PC-9 (cell line): ENCODE measurements at places on chromosomes 7 and 10. TPM values are rescaled to one million over a fixed set of nuclear protein-coding genes. Genes with fewer than 3 reads are reported as not detected.

- H3K4me1 ChIP-seq, result no peaks in the 10 kb centered on the region
- no peak overlapping the region for H3K27ac ChIP-seq
- H3K36me3 ChIP-seq, result no peaks in the 10 kb centered on the region
- no peak for DNase-seq
Measured at GRCh38 chr10:92790440-92790839, 57.9 kb upstream of the EXOC6 start.

DNA sequence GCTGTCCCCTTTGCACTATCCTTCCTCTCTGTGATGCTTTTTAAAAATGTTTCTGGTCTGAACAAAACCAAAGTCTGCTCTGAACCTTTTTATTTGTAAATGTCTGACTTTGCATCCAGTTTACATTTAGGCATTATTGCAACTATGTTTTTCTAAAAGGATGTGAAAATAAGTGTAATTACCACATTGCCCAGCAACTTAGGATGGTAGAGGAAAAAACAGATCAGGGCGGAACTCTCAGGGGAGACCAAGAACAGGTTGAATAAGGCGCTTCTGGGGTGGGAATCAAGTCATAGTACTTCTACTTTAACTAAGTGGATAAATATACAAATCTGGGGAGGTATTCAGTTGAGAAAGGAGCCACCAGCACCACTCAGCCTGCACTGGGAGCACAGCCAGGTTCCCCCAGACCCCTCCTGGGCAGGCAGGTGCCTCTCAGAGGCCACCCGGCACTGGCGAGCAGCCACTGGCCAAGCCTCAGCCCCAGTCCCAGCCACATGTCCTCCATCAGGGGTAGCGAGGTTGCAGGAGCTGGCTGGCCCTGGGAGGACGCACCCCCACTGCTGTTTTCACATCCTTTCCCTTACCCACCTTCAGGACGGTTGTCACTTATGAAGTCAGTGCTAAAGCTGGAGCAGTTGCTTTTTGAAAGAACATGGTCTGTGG, 11.4 kb upstream of the CSGALNACT2 start:
- H3K4me3 ChIP-seq, result no peak overlapping the region
- H3K36me3 ChIP-seq, result no peaks in the 10 kb centered on the region
- 0 out of 2 replicates have a peak, but pooled peaks cover 2% of the 10 kb centered on the region for H3K27me3 ChIP-seq
- peaks cover 15% of the 10 kb centered on the region for H3K4me1 ChIP-seq
- no peak overlapping the region for H3K27ac ChIP-seq

- no peak for DNase-seq
- H3K36me3 ChIP-seq, result no peaks in the 10 kb centered on the region
- H3K4me1 ChIP-seq, result 0 out of 2 replicates have a peak, but pooled peaks cover 4% of the 10 kb centered on the region
- H3K4me3 ChIP-seq, result no peak overlapping the region
- no peaks in the 10 kb centered on the region for H3K27me3 ChIP-seq
Measured at GRCh38 chr7:1087465-1087814, 473 bp upstream of the GPER1 start.

DNA sequence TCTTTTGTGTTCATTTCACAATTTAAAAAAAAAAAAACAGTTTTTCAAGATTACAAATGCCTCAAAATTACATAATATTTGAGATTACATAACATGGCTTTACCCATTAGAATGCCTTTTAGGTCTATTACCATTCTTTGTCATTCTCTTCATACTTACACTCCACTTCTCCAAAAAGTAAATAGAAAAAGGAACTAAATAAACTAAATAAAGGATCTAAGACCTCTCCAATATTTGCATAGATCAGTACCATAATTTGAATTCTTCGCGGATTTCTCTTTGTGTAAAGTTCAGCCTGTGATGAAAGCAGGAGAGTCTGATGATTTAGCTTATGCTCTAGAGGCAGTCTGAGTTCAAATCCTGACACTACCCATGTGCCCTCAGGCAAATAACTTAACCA, 56.4 kb upstream of the C1GALT1 start:
- H3K4me3 ChIP-seq, result no peak overlapping the region
- H3K4me1 ChIP-seq, result no peaks in the 10 kb centered on the region
- H3K27ac ChIP-seq, result no peak overlapping the region
- DNase-seq, result no peak
- H3K36me3 ChIP-seq, result no peaks in the 10 kb centered on the region

- H3K27ac ChIP-seq, result no peak overlapping the region
- H3K4me1 ChIP-seq, result no peaks in the 10 kb centered on the region
- no peak for DNase-seq
Measured at GRCh38 chr7:30584965-30585364, 9.7 kb upstream of the GARS1 start.

DNA sequence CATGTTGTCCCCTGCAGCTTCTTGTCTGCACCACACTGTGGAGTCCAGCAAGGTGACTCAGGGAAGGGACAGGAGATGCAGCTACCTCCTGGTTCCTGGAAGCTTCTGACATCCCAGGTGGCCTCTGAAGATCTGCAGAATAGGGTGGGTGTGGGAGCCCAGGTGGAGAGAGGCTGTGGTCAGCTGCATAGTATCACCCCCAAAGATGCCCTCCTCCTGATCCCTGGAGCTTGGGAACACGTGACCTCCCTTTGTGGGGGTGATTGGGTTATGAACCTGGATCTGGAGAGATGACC, 25.4 kb downstream of the CALML3 start:
- H3K36me3 ChIP-seq, result no peaks in the 10 kb centered on the region
- peaks cover 91% of the 10 kb centered on the region for H3K4me1 ChIP-seq
- H3K4me3 ChIP-seq, result peak overlapping the region; percentile 44; the same call in 1 of the 2 replicates
- DNase-seq, result peak; percentile 44

DNA sequence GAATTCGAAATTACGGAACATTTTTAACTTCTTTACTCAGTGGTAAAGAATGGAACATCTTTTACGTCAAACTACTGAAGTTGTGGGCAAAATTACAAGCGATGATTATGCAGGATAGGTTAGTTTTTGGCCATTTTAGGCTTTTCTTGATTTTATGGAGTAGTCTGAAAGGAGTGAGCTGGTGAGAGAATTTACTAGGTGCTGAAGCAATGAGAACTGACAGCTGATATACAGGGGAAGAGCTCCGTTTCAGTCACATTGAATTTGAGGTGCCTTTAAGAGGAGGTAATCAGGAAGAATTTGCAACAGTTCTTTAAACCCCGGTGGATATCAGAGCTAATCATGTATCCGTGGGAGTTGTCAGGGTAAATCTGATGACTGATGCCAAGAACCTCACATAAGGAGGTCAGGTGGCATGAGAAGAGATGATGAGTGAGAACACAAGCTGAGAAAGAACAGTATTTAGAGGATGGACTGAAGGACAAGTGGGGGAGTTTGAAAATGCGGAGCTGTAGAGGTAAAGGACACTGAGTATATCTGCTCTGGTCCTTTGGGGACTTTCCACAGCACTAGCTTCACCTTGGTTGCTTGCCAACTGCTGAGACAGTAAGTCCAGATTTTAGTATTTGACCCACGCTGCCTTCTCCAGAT, 104.3 kb downstream of the AHR start:
- H3K4me3 ChIP-seq, result no peak overlapping the region
- peaks cover 26% of the 10 kb centered on the region for H3K4me1 ChIP-seq
- H3K27ac ChIP-seq, result no peak overlapping the region
- DNase-seq, result no peak

- 0 out of 2 replicates have a peak overlapping the region, but pooled peaks have one; percentile 6 for H3K27ac ChIP-seq
- no peak for DNase-seq
- no peaks in the 10 kb centered on the region for H3K4me1 ChIP-seq
- H3K36me3 ChIP-seq, result peaks cover 92% of the 10 kb centered on the region
- H3K4me3 ChIP-seq, result no peak overlapping the region
Measured at GRCh38 chr7:106260136-106260561, 24.6 kb downstream of the NAMPT start.

DNA sequence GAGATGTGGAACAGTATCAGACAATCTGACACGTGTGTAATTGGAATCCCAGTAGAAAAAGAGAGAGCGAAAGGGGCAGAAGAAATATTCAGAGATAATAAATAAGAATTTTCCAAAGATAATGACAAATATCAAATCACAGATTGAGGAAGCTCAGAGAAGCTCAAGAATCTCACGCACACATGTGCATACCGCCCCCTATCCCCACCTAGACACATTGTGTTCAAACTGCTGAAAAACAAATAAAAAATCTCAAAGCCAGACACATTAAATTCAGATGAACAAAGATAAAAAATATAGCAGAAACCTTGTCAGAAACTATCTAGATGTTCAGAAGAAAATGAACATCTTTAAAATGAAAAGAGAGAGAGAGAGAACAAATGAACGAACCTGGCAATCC, 17.2 kb downstream of the SFR1 start:
- no peaks in the 10 kb centered on the region for H3K4me1 ChIP-seq
- no peaks in the 10 kb centered on the region for H3K27me3 ChIP-seq
- no peak overlapping the region for H3K4me3 ChIP-seq
- DNase-seq, result no peak

DNA sequence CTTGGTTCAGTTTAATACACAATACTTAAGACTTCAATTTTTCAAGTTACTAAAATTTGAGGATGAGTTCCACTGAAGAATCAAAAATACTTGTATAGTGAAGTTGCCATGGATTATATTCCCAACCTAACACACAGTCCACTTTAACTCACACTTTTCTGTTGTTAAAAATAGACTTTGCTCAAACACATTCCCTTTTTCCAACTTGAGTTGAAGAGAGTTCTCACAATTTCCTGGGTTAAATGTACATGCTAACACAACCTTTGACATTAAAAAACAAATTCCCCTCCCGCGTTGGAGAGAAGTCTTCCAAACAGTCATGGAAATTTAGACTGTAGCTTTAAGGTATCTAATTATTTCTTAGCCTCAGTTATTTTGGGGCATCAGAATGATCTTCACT, 27.1 kb downstream of the SKIDA1 start:
- H3K27me3 ChIP-seq, result no peaks in the 10 kb centered on the region
- no peaks in the 10 kb centered on the region for H3K36me3 ChIP-seq
- no peak overlapping the region for H3K27ac ChIP-seq
- peaks cover 6% of the 10 kb centered on the region for H3K4me1 ChIP-seq
- DNase-seq, result no peak

- peaks cover 88% of the 10 kb centered on the region for H3K27me3 ChIP-seq
- H3K4me3 ChIP-seq, result no peak overlapping the region
- no peak for DNase-seq
- H3K27ac ChIP-seq, result no peak overlapping the region
- H3K36me3 ChIP-seq, result no peaks in the 10 kb centered on the region
Measured at GRCh38 chr7:148436571-148436970, 154.0 kb upstream of the C7orf33 start.

DNA sequence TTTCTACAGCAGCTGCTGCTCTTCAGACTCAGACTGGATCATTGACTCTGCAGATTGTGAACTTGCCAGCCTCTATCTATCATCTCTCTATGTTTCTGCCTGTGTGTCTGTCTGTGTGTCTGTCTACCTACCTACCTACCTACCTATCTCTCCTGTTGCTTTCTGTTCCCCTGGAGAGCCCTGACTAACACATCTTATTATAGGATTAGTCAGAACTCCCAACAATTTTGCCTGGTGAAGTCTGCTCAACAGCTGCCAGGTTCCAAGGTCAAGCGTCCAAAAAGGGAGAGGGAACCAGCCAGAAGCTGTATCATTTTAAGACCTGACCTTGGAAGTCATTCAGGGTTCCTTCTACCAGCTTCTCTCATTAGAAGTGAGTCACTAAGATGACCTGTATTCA, 579.0 kb upstream of the DPP6 start:
- peaks cover 26% of the 10 kb centered on the region for H3K27me3 ChIP-seq
- H3K36me3 ChIP-seq, result no peaks in the 10 kb centered on the region
- no peaks in the 10 kb centered on the region for H3K4me1 ChIP-seq

DNA sequence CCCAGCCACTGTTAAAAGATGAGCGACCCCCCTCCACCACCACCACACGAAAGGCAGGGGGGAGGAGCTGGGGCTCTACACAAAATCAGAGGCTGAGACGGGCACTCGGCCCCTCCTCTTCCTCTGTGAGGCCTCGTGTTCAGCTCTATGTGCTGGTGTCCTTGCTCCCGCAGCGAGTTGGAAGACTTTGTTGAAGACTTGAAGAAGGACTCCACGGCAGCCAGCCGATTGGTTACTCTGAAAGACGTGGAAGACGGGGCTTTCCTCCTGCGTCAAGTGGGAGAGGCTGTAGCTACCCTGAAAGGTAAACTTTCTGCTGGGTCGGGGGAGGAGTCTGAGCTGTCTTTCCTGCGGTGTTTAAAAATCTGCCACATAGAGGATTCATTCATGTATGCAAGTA, 203.7 kb downstream of the ARHGAP21 start:
- H3K36me3 ChIP-seq, result no peaks in the 10 kb centered on the region; the same call in 1 of the 2 replicates
- DNase-seq, result no peak
- no peaks in the 10 kb centered on the region for H3K4me1 ChIP-seq
- no peak overlapping the region for H3K27ac ChIP-seq
- H3K27me3 ChIP-seq, result no peaks in the 10 kb centered on the region

DNA sequence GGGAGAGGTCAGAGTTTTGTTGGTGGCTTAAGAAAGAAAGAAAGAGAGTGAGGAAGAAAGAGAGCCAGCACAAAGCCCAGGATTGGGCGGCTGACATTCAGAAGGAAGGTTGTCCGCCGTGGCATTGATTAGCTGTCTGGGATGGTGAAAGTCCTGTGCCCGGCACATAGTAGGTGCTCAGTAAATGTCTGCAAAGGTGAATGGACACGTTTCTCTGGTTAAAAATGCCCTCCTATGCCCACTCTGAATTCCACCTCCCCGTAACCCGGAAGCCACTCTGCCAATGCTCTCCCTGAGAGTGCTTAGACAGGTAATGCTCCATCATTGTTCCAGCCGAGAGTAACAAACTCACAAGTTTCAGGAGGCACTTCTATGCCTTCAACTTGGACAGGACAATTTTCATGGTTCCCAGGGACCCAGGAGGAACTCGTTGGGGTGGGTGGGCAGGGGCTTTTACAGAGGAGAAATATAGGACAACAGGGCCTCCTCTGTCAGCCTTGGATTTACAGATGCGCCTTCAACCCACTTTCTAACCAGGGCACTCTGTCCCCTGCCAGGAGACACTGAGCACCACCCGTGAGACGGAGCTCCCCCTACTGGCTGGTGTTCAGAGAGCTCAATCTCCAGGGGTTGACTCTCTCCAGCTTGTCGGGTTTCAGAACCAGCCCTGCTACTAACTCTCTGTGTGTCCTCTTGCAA, 411.5 kb upstream of the ZMIZ1 start:
- peak; percentile 40 for DNase-seq
- peaks cover 13% of the 10 kb centered on the region for H3K4me1 ChIP-seq
- H3K4me3 ChIP-seq, result no peak overlapping the region
- peaks cover 6% of the 10 kb centered on the region; the same call in 1 of the 2 replicates for H3K27me3 ChIP-seq
- no peaks in the 10 kb centered on the region for H3K36me3 ChIP-seq
- no peak overlapping the region for H3K27ac ChIP-seq

GRCh38 chr10:110772454-110773025, 99.2 kb upstream of the PDCD4 start:
- H3K27me3 ChIP-seq, result no peaks in the 10 kb centered on the region
- H3K27ac ChIP-seq, result no peak overlapping the region
- H3K36me3 ChIP-seq, result no peaks in the 10 kb centered on the region
- peaks cover 23% of the 10 kb centered on the region for H3K4me1 ChIP-seq

- H3K27me3 ChIP-seq, result no peaks in the 10 kb centered on the region
- no peaks in the 10 kb centered on the region for H3K36me3 ChIP-seq
- H3K4me3 ChIP-seq, result no peak overlapping the region
- H3K4me1 ChIP-seq, result no peaks in the 10 kb centered on the region
Measured at GRCh38 chr10:113585949-113586348, 33.1 kb downstream of the HABP2 start.

Gene OR9A2
- total RNA-seq, result not detected in 2 replicates

Gene IDI2
- total RNA-seq, result not detected in 2 replicates

Gene NRAP
- total RNA-seq, result not detected in 2 replicates
